Activated naive CD8-positive, alpha-beta T cell treated with anti-CD3 and anti-CD28 coated beads, Interleukin-2, amount 50 U/mL, for 16 hours (primary cell): ENCODE measurements at places on chromosomes 11 and 22.

- DNase-seq, result no peak
Measured at GRCh38 chr11:45159781-45160365, 13.4 kb downstream of the PRDM11 start.

GRCh38 chr22:41311487-41311886 is 10.2 kb downstream of the ZC3H7B start:
- DNase-seq, result no peak

DNA sequence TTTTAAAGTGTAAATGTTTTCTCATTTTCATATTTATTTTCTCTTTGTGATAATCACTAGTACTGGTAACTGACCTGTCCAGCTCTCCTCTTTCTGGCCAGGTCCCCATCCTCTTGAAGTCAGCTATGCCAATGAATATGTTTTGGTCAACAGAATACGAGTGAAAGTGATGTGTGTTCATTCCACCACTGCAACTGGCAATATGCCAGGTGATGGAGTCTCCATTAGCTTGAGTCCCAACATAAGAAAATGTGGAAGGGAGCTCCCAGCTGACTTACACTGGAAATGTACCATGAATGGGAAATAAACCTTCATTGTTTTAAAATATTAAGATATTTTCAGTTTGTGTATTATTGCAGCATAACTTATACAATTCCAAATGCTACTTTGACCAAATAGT is 75.8 kb downstream of the CCDC34 start:
- DNase-seq, result no peak

DNA sequence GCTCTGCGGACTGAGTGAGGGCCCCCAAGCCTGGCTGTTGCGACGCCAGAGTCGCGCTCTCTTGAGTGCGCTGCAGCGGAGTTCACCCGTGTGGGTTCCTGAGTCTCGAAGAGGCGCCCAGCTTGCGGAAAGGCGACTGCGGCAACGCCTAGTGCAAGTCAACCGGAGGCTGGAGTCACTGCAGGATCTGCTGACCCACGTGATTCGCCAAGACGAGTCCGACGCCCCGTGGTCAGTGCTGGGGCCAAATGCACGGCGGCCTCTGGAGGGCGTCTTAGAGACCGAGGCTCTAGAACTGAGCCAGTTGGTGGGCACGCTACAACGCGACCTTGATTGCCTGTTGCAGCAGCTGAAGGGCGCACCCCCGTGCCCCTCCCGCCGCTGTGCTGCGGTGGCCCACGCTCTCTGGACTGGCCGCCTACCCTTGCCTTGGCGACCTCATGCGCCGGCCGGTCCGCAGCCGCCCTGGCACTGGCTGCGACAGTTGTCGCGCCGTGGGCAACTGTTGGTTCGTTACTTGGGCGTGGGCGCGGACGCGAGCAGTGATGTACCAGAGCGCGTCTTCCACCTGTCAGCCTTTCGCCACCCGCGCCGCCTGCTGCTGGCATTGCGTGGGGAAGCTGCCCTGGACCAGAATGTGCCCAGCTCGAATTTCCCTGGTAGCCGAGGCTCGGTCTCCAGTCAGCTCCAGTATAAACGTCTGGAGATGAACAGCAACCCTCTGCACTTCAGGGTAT is 32.6 kb downstream of the RRP8 start:
- DNase-seq, result no peak

- no peak for DNase-seq
Measured at GRCh38 chr11:15473954-15474837, 359.5 kb downstream of the INSC start.

GRCh38 chr11:109326781-109327180 is 95.2 kb upstream of the C11orf87 start:
- no peak for DNase-seq

- DNase-seq, result no peak
Measured at GRCh38 chr11:24833573-24833972, 336.7 kb downstream of the LUZP2 start.

DNA sequence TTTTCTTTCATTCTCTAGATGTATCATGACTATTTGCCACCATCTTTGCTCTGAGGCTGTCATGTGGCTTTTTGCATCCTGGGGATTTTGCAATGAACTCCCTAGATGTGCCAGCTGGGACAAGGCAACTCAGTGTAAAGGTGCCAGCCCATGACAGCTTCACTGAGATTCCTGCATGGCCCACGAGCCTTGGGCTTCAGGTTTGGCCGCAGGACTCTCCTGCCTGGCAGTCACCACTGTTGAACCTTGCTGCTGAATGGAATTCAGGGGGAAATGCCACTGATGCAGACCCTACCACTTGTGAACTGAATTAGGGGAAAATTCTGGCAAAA is 385.2 kb downstream of the SOX6 start:
- DNase-seq, result no peak

DNA sequence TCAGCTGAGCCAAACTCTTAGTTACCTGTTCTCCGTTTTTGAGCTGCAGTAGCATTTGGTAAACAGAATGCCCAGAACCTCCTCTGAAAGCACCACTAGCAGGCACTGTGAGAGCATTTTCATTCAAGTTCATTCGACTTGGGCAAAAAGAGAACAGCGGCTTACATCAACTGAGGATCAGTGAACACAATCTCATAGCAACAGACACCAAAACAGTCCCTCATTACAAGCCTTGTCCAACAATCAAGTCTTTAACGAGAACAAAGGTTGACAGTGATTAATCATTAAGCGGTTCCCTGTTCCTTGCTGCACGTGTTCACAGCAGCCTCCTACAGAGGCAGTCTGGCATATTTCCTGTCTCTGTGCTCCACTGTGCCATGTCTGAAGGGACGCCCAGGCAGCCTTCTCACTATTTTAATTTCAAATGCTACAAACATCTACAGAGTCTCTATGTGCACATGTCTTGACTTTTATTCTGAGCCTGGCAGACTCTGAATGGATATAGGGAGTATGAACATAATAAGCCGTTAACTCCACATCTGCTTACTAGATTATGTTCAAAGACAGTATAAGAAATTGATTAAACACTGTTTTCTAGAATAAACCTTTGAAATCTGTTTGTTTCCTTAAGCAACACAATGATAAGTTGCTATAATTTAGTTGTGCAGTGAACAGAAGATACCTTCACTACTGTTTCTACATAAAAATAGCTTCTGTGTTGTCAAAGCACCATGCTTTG is 88.3 kb upstream of the MTMR2 start:
- no peak for DNase-seq

DNA sequence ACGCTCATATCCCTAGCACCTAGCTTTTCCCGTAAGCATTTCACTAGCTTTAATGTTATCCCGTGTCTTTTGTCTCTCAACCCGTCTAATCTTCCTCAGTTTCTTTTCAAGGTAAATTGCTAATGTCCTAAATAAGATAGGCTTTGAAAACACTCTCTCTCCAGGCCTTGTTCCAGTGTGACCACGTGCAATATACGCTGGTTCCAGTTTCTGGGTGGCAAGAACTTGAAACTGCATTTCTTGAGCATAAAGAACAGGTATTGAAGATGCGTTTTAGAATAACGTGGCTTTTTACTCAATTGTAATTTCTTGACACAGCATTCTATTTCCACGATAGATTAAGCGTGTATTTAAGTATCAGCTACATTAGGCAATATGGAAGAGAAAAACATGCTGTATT is 1.1 kb downstream of the CDC45 start:
- no peak for DNase-seq

DNA sequence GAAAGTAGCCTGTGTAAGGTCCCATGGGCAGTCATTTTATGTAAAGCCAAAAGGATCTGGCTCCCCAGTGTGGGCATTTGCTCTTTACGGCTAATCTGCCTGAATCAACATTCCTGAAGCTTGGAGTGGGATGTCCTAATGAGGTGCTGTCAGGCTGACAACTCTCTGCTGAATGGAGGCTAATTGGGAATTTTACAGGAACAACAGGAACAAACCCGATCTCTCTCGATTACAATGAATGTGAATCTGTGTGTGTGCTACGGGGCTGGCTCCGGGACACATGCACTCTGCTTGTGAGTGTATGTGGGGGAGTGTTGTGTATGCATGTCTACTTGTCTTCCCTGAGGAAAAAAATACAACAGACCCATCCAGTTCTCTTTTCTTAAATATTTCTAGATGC is 415.2 kb downstream of the TENM4 start:
- DNase-seq, result no peak

- DNase-seq, result no peak
Measured at GRCh38 chr11:35089666-35090065, 49.3 kb upstream of the CD44 start.

GRCh38 chr11:28457481-28458065 is 349.4 kb downstream of the METTL15 start:
- DNase-seq, result no peak

DNA sequence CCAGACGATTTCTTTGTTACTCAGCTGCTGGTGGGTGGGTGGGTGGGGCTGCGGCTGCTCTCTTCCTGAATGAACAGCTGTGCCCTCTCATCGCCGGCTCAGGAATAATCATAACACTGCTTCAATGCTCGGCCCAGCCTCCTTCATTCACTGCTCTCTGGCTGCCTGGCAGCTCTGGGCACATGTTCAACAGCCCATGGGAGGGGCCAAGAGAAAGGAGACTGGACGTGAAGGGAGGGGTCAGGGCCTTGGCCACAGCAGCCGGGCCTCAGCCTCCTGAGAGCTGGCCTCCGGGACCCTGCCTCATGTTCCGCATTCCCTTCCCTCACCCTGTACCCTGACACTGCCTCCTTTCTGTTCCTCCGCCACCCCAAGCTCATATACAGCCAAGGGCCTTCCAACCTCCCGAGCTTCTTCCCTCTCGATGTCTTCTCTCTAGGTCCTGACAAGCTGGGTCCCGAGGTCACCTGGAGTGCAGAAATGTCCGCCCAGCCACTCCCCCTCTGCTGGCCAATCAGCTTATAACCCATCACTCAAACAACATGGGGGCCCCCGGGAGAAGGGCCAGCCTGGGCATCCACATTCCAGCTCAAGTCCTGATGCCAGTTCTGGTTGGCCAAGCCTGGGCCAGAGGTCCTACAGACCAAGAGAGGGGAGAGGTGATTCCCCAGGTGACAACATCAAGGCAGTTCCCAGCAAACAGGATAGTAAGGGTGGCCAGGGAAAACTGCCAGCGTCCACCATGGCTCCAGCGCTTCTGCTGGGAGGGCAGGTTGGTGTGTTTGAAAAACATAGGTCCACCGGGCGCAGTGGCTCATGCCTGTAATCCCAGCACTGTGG is 3.2 kb upstream of the CSDC2 start:
- DNase-seq, result no peak

DNA sequence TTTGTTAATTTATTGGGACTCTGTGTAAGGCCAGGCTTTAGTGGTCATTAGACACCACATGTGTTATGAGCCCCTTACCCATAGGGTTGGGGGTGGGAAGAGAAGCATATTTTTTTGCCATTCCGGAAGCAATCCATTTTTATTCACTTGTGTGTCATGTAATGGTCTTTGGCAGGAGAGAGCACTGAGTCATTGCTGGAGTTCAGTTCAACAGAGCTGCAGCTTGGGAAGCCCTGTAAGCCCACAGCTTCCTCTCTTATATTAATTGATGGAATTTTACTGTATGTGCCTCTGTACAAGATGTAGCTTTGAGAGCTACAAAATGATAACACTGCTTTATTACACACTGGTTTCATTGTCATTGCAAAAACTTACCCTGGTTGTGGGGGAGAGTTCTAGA is 177.3 kb upstream of the SORL1-AS1 start:
- DNase-seq, result no peak

- no peak for DNase-seq
Measured at GRCh38 chr22:35313311-35314121, 13.8 kb downstream of the TOM1 start.

- DNase-seq, result no peak
Measured at GRCh38 chr11:100876815-100877520, 189.9 kb downstream of the ARHGAP42 start.

- no peak for DNase-seq
Measured at GRCh38 chr22:20424932-20425565, 12.6 kb downstream of the SCARF2 start.

GRCh38 chr22:27825174-27825573 is 23.6 kb upstream of the MN1 start:
- DNase-seq, result no peak

DNA sequence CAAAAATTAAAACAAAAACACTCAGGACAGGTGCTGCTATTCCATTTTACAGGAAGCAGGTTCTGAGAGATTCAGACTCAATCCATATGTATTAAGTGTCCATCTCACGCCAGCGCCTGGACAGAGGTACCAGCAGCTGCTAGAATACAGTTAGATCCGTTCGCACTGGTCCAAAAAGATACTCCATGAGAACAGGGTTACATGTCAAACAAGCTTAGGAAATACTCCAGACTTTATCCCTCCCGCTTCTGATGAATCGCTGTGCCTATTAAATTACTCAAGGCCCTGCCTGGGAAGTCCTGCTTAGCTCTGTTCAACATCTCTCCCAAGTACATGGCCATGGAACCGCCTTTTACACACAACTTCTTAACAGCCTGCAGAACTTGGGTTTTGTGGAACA is 50.2 kb upstream of the SLC35C1 start:
- no peak for DNase-seq

GRCh38 chr11:122900587-122901202 is 18.1 kb downstream of the JHY start:
- no peak for DNase-seq

GRCh38 chr11:102399189-102399588 is 52.2 kb downstream of the BIRC2 start:
- DNase-seq, result no peak

- no peak for DNase-seq
Measured at GRCh38 chr11:92658733-92659132, 310.7 kb upstream of the MTNR1B start.

DNA sequence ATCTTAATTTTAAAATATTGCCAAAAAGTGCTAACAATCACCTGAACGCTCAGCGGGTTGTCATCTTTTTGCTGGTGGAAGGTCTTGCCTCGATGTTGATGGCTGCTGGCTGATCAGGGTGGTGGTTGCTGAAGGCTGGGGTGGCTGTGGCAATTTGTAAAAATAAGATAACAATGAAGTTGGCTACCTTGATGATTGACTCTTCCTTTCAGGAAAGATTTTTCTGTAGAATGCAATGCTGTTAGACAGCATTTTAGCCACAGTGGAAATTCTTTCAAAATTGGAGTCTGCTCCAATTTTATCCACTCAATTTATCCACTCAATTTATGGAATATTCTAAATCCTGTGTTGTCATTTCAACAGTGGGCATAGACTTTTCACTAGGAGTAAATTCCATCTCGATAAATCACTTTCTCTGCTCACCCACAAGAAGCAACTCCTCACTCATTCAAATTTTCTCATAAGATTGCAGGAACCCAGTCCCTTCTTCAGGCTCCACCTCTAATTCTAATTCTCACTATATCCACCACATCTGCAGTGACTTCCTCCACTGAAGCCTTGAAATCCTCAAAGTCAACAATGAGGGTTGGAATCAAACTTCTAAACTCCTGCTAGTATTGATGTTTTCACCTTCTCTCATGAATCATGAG is 78.8 kb downstream of the LINC01488 start:
- no peak for DNase-seq

- DNase-seq, result no peak
Measured at GRCh38 chr22:43878831-43879550, 12.8 kb downstream of the PNPLA5 start.
